Body of pancreas (tissue), 4 donors: ENCODE measurements at places on chromosomes 3 and 15. TPM values are rescaled to one million over a fixed set of nuclear protein-coding genes. Genes with fewer than 3 reads are reported as not detected.

GRCh38 chr3:35500641-35501350 is 138.5 kb upstream of the ARPP21 start:
- DNase-seq, result no peak

GRCh38 chr3:194089357-194090177 is 46.4 kb upstream of the HES1 start:
- DNase-seq, result peak; percentile 66

- DNase-seq, result no peak
Observed at GRCh38 chr3:29741231-29741630, 460.4 kb downstream of the RBMS3 start.

SLC9C1 gene
- not detected for total RNA-seq

GRCh38 chr15:70432924-70433495 is 330.3 kb downstream of the UACA start:
- no peak for DNase-seq

GRCh38 chr3:181987736-181988135 is 276.0 kb downstream of the SOX2 start:
- DNase-seq, result no peak

DNA sequence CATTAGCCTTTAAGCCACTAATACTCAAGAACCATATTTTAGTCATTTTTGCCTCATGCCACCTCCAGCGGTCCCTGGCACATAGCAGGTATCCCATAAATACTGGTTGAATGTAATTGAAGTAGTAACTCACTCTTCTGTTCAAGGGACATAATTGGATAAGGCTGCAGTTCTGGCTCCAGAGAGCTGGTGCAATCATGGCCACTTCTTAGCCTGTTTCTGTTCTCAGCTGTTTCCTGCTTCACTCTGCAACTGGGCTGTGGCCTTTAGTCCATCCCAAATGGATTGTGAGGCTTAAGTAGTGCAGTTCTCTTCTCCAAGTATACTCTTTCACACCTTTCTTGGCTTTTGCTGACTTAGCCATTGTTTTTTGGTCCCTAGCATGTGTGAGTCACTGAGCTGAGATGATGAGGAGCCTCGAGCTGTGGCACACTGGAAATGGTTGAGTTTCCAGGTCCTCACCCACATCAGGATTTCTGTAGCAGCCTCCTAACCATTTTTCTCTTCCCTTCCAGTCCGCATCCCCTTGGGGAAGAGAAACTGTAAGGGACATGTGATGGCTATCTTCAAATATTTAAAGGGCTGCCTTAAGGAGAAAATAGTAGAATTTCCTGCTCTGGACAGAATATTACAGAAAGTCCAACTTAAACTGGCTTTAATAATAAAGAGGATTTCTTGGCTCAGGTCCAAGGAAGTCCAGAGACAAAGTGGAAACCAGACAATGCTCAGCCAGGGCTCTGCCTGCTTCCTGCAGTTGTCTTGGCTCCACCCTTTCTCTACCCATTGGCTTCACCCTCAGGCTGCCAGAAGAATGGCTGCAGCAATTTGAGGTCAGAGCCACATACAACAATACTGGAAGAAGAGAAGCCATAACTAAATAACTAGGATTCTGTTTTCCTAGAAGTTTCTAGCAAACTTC is 305.4 kb upstream of the ROPN1 start:
- DNase-seq, result no peak

SEMA5B gene
- total RNA-seq, result 15.2 TPM

GRCh38 chr15:81259760-81260298 is 63.1 kb downstream of the IL16 start:
- no peak for DNase-seq

DNA sequence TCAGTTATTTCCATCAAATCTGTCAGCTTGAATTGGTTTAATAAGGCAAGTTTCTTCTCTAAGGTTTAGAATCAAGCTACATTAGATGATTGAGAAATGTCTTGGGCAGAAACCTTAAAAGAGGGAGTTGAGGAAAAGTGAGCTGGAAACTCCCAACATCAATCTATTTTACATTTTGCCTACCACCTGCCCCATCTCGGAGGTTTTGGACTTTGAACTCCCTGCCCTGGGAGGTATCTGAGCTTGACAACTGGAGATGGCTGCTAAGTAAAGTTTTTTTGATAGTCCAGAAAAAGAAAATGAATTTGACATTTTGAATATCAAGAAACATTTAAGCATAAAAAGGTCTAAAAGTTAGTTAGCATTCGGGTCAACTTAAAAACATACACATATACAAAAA is 234.2 kb downstream of the NFKBIZ start:
- no peak for DNase-seq

GRCh38 chr3:142694225-142694624 is 29.6 kb upstream of the TRPC1 start:
- no peak for DNase-seq

- DNase-seq, result no peak
Observed at GRCh38 chr3:32847528-32847927, 29.7 kb downstream of the TRIM71 start.

- DNase-seq, result peak; percentile 35
Observed at GRCh38 chr3:53255423-53255774, 423 bp downstream of the TKT start.

GRCh38 chr3:12793701-12794100 is 2.8 kb upstream of the CAND2 start:
- DNase-seq, result no peak

GRCh38 chr3:152709659-152710058 is 125.3 kb upstream of the P2RY1 start:
- DNase-seq, result no peak

DNA sequence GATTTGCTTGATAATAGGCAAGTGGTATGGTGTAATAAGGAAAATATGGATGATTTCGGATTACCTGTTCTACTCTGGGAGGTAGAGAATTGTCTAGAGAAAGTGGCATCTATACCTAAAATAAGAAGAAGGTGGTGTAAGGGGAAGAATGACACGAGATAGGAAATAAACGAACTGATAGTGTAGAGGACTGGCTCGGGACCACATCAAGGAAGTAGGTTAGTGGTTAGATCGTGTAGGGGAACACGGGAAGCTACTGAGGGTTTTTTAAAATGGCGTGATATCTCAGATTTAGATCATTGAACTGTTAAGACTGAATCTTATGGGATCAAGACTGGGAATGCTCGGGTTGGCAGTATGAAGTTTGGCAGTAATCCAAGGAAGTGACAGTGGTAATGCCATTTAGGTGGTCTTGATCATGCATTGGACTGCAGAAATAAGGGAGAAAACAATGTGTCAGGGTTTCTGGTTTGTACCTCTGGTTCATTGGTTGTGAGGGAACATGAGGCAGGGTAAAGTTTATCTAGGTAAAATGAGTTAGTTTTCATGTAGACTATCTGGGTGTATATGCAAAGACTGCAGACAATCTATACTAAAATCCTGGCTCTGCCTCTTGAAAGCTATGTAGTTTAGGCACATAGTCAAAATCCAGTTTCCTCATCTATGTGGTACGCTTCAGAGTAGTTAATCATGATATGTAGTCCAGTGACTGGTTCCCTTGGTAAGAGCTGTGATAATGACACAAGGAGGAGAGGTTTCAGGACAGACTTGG is 7.4 kb downstream of the RPL14 start:
- no peak for DNase-seq

- DNase-seq, result no peak
Observed at GRCh38 chr3:143771258-143771657, 77.0 kb downstream of the SLC9A9 start.

ZNF80 gene
- total RNA-seq, result not detected

GRCh38 chr3:26591926-26592325 is 30.6 kb upstream of the LRRC3B start:
- no peak for DNase-seq

GRCh38 chr15:46710401-46710960 is 1006.8 kb upstream of the SEMA6D start:
- DNase-seq, result no peak

- DNase-seq, result no peak
Observed at GRCh38 chr15:37204692-37205091, 104.3 kb upstream of the MEIS2 start.

ADCY5 gene
- 18.8 TPM for total RNA-seq

SNTN gene
- total RNA-seq, result 1.0 TPM

GRCh38 chr3:12135029-12135657 is 23.6 kb downstream of the TIMP4 start:
- peak; percentile 70 for DNase-seq

GXYLT2 gene
- total RNA-seq, result 5.6 TPM

- DNase-seq, result no peak
Observed at GRCh38 chr3:12769761-12770160, 10.7 kb upstream of the TMEM40 start.

DNA sequence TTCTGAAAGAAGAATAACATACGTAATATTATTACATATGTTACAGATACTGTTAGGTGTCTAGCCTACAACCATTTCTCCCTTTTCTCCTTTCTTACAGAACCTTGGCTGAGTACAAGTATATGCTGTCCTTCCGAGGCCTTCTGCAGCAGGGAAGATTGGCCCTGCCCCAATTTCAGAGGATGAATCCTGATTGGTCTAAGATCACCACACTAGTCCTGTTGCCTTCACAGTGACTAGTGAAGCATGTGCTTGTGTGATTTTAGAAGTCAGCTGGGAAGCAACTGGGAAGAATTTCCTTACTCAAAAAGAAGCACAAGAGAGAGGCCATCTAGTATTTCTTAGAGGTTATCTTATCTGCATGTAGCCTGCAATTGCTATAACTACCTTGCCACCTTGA is 30.6 kb upstream of the MECOM start:
- no peak for DNase-seq

DNA sequence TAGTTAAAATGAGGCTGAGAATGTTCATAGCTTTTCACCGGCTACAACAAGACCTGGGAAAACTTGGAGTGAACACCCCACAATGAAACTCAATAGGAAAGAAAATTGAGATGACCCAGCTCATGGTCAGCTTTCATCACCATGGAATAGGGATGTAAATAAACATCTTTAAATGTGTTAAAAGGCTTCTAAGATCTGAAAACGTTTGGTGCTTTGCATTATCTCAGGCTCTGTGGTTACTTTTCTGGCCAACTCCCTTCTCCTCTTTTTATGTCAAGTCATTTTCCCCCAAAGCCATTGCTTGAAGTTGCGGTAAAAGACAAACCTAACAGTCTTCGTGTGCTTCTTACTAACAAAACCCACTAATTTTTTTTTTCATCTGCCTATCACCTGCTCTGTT is 195.8 kb downstream of the MECOM start:
- DNase-seq, result no peak

ANP32A gene
- 27.7 TPM for total RNA-seq

DNA sequence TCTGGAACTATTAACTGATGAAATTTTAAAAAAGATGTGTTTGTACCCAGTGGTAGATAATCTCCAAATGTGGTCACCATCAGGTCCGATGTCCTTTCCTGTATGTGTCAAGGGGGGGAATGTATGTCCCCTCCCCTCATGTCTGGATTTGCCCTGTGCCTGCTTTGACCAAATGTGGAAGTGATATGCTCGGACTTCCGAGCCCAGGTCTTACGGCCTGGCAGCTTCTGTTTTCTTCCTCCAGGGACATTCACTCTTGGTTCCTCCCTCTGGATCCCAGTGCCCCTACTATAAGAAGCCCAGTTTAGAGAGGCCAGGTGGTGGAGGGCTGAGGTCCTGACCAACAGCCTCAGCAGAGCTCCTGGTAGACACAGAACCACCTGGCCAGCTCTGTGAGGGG is 75.5 kb downstream of the CCR1 start:
- DNase-seq, result no peak

MUC4 gene
- total RNA-seq, result not detected

CACNA1D gene
- total RNA-seq, result 9.9 TPM

- no peak for DNase-seq
Observed at GRCh38 chr15:39075756-39076341, 505.0 kb upstream of the THBS1 start.
